EH (cell line): ENCODE measurements at places on chromosomes 7 and 10.

- DNase-seq, result peak; percentile 32
Observed at GRCh38 chr7:130490888-130491804, 739 bp upstream of the MEST start.

DNA sequence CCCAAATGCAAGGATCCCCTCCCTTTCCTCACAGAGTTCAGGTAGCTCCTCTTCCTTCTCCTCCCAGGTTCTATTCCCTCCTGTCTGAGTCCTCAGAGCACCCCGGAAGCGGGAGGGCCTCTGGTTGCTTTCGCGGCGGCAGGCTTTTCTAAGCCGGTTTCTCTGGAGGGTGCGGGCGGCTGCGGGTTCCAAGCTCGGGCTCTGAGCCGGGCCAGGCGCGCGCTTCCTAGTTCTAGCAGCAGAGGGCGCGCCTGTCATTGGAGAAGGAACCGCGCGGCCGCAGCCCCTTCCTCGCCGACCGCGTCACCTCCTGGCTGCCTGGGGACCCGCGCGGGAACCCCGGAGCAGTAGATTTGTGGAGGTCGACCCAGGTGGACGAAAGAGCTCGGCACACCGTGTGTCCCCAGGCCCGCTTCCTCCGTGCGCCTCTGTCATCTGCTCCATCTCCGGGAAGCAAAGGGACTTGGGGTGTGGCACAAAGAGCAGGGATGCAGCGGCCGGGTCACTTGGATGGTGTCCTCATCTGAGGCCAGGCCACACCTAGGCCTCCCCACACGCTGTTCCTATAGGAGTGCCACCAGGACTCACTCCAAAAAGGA, 389.0 kb upstream of the PODXL start:
- peak; percentile 55 for DNase-seq

DNA sequence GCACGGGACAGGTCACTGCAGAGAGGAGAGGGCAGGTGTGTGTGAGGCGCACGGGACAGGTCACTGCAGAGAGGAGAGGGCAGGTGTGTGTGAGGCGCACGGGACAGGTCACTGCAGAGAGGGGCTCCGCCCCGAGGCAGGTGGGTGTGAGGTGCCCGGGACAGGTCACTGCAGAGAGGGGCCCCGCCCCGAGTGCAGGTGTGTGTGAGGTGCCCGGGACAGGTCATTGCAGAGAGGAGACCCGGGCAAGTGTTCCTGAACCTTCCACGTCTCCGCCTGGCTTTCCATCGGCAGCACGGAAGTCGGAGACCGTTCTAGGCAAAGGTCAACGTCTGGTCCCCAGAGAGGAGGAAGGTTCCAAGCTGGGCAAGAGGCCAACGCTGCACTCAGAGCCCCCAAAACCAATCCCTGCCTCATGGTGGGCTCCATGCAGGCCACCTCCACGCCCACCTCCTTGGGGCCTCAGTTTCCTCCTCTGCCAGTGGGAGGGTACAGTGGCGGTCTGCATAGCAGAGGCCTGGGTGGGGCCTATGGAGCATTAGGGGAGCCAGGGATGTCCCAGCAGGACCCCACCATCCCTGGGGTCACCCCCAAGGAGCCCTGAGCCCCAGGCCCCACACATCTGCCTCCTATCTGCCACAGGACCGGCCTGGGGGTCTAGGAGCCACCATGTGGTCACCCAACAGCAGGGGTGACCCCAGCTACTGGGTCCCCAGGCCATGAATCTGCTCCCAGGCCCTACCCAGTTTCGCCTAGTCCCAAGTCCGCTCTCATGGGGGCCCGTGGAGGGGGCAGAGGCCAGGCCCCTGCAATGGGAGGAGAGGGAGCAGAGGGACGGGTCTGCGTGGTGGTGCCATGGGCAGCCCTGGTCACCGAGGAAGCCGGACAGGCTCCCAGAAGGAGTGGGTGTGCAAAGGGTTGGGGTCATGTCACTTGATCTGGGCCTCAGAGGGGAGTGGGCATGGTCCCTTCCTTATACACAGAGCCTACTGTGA, 57.0 kb downstream of the STK32C start:
- no peak for DNase-seq

DNA sequence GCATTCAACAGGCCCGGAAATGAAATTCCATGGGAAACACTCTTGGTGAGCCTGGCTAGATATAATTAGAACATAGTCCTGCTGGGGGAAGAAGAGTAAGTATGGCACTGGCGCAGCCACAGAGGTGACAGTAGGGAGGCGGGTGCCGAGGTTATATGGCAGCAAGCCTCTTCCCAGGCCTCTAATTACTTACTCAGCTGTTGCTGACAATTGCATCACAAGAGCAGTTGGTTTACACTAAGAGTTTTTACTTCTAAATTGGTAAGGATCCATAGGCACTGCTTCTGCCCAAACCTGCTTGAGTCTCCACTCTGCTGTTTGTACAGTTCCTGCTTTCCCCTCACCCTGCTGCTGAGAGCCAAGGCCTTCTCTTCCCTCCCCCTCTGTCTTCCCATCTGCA, 93.3 kb upstream of the DUSP5 start:
- DNase-seq, result peak; percentile 50

- DNase-seq, result no peak
Observed at GRCh38 chr10:29951441-29951931, 107.9 kb downstream of the JCAD start.

- DNase-seq, result peak; percentile 74
Observed at GRCh38 chr7:92641921-92642511, 51.8 kb upstream of the FAM133B start.

GRCh38 chr7:46454816-46455215, 533.7 kb upstream of the IGFBP3 start:
- DNase-seq, result peak; percentile 46

DNA sequence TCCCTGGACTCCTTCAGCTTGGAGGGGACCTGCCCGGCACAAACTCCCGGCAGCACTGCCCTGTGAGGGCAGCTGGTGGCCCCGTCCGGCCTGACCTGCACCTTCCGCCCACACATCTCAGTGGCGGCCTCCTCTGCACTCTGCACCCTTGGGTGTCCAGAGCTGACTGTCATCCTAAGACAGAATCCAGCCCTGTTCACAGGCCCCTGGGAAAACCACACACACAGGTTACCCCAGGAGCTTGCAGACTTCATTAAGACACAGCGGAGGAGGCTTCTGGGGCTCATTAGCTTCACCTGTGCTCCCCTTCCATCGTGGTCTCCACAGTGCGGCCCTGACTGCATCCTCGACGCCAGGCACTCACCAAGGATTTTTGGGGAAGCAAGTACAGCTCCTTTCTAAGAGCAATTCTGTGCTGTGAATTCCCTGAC, 51.5 kb upstream of the SHH start:
- no peak for DNase-seq

DNA sequence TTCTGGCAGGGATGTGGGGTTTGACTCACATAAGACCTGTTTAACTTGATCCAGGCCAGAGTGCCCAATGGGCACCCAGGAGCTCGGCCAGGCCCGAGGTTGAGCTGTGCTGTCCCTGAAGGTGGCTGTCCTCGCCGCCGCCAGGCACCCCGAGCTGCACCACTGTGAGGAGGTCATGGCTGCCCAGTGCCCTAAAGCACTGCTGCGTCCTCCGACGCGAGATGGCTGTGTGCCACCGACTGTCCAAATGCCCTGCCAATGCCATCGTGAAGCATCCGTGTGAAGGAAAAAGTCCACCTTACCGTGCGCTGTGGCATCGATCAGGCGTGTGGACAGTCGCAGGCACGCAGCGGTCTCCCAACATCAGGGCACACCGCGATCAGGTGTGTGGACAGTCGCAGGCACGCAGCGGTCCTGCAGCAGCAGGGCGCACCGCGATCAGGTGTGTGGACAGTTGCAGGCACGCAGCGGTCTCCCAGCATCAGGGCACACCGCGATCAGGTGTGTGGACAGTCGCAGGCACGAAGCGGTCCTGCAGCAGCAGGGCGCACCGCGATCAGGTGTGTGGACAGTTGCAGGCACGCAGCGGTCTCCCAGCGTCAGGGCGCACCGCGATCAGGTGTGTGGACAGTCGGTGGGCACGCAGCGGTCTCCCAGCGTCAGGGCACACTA, 120.3 kb downstream of the VIPR2 start:
- no peak for DNase-seq

GRCh38 chr10:18479502-18479901, 171.9 kb downstream of the NSUN6 start:
- DNase-seq, result no peak

GRCh38 chr10:33277135-33277536, 57.3 kb downstream of the NRP1 start:
- peak; percentile 87 for DNase-seq

DNA sequence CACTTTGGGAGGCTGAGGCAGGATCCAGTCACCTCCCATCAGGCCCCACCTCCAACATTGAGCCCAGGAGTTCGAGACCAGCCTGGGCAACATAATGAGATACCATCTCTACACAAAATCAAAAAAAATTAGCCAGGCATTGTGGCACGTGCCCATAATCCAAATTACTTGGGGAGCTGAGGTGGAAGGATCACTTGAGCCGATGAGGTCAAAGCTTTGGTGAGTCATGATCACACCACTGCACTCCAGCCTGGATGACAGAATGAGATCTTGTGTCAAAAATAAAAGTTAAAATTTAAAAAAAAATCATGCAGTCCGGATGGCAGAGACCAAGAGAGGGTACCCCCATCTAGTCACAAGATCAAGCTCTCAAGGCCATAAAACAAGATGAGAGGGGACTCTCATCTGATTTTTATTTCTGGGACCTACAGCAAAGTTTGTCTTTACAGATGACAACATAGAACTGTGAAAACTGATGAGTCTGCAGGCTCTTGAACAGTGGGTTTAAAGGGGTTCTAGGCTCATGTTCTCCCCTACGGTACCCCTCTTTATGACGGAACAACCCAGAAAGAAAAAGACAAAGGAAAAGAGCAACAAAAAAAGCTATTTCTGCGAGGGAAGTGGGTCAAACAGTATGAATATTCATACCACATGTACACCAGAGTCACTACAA, 28.9 kb upstream of the CREB3L2 start:
- DNase-seq, result peak; percentile 9

DNA sequence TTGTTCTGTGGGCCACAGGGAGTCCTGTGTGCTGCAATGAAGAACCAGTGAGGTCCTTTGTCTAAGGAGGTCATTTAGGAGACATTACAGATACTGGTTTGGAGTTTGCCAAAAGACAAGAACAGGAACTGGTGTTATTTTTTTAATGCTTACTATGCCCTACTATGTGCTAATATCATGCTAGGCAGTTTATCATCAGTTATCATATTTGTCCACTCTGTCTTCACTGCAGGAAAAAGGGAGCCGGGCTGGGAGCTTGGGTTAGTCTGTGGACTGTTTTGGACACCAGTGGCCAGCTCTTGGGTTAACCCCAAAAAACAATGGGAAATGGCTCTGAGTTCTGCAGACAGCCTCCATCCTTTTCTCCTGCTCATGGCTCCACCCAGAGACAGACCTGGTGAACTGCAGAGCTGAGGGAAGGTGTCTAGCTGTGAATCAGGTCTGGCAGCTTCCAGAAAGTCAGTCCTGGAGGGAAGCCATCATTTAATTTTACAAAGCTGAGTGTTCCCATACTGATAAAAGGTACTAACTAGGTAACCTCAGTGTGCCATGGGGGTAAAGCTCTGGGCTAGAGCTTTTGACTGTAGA, 101.2 kb upstream of the ZNF746 start:
- peak; percentile 41 for DNase-seq

- peak; percentile 41 for DNase-seq
Observed at GRCh38 chr10:124323111-124323725, 95.5 kb downstream of the OAT start.

- peak; percentile 33 for DNase-seq
Observed at GRCh38 chr10:111128331-111129180, 51.7 kb downstream of the ADRA2A start.

DNA sequence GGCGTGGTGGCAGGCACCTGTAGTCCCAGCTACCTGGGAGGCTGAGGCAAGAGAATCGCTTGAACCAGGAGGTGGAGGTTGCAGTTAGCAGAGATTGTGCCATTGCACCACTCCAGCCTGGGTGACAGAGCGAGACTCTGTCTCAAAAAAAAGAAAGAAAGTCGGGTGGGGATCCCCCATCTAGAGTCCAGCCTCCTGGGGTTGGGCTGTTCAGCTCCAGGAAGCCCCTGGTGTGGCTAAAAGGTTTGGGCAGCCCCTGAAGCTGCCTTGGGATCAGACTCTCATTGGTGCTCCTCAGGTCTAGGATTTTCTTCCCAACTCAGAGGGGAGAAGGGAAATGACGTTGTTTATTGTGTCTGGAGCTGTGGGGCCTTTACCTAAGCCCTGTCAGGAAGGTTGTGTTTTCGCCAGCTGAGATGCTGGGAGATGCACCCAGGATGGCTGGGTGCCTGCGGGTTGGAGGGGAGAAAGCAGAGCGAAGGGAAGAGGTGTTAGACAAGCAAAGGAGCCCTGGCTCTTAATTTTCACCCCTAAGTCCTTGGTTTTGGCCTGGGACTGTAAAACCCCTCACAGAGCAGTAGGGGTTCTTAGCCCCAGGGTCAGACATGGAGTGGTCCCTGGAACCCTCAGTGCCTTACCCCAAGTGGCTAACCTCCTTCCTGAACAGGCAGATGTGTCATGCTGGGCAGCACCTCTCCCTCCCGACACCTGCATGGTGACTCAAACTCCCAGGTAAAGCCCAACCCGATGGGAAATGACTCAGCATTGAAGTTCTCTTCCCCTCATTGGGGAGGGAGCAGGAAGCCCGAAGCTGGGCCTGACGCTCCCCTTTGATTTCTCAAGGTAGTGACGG, 21.1 kb downstream of the PLAU start:
- no peak for DNase-seq

DNA sequence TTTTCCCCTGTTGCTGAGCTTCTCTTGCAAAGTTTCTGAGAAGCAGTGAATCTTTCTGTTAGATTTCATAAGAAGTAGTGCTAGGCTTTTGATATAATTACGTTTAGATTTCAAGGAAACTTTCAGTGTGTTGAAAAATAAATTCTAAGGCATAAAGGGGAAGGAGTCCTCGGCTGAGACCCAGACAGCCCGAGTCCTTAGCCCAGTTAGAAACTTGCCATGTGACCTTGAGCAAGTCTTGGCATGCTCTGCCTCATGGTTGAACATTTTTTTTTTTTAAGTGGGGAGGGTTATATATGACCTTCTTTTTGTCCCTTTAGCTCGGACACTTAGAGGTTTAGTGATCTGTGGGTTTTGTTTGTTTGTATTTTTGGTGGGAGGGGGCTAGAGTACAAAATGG, 117.5 kb downstream of the TCF7L2 start:
- DNase-seq, result no peak

- no peak for DNase-seq
Observed at GRCh38 chr10:69855346-69856111, 53.8 kb downstream of the COL13A1 start.

DNA sequence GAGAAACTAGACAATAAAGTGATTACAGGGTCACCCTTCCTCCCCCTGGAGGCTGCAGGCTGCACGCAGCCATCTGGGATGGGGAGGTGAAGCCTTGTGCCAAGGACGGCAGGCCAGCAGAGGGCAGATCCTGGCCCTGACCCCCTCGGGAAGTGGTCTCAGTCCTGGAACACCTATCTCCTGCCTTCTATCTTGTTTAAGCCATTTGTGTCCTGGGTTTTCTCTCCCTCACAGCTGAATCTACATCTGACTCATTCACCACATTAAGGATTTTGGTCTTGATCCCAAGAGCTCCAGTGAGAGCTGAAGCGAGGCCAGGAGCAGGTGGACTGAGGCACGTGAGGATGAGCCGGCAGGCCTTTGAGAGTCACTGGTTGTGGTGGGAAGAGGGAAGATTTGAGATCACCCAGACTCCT, 16.4 kb upstream of the PARP12 start:
- peak; percentile 13 for DNase-seq
